Activated CD8-positive, alpha-beta T cell treated with anti-CD3 and anti-CD28 coated beads, Interleukin-2, amount 10 ng/mL, durations not matched to agents 7 days and 5 days (primary cell): ENCODE measurements at places on chromosomes 7 and 10. TPM values are rescaled to one million over a fixed set of nuclear protein-coding genes. Genes with fewer than 3 reads are reported as not detected.

ZCWPW1 gene
- 2.6 TPM for total RNA-seq

PAX4 gene
- not detected for total RNA-seq

CPA5 gene
- total RNA-seq: not detected

IDI2 gene
- not detected for total RNA-seq

KIF11 gene
- total RNA-seq: 87.0 TPM

GRCh38 chr10:107238275-107238674 is 73.8 kb upstream of the SORCS1 start:
- no peak overlapping the region for H3K4me3 ChIP-seq
- H3K36me3 ChIP-seq: no peaks in the 10 kb centered on the region
- no peaks in the 10 kb centered on the region for H3K4me1 ChIP-seq
- H3K27ac ChIP-seq: no peak overlapping the region

GRCh38 chr10:61456095-61456789 is 3.1 kb upstream of the TMEM26 start:
- no peak overlapping the region for H3K27ac ChIP-seq
- peaks cover 26% of the 10 kb centered on the region for H3K27me3 ChIP-seq
- no peak for DNase-seq
- no peaks in the 10 kb centered on the region for H3K36me3 ChIP-seq

DNA sequence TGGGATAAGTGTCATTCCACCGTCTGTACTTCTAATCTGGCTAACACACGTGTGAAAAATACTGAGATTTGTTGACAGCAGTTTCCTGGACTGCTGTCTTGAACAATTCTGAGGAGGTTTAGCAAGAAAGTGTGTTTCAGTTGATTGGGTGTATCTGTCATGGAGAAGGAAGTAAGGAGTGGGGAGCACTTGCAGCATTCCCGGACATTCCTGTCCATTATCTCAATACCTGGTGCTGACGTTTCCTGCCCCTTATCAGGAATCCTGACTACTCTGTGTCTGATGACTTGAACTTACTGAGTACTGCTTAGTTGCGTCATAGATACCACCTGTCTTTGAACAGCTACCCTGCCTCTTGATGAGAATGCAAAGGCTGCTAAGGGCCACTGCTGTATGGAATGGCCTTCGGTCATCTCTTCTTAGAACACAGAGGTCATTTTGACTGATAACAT is 72.0 kb upstream of the VKORC1L1 start:
- H3K36me3 ChIP-seq: peaks cover 7% of the 10 kb centered on the region
- peaks cover 16% of the 10 kb centered on the region for H3K4me1 ChIP-seq
- no peak overlapping the region for H3K27ac ChIP-seq
- no peak for DNase-seq
- no peaks in the 10 kb centered on the region for H3K27me3 ChIP-seq

DNA sequence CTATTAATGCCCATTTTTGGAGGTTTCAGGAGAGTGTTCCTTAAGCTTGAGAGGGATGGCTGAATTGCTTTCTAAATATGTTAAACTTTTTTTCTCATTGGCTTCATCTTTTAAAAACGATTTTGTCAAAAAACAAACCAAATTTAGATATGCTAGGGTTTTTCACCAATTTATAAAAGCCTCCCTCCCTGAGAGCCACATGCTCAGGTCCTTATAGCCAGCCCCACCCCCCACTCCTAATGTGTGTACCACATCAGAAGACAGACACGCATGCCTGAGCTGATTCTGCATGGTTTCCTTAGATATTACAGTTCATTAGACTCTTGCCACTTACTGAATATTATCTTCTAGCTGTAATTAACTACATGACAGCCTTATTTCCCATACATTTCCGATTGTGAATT is 2.0 kb downstream of the CUL1 start:
- peak overlapping the region; percentile 90 for H3K4me3 ChIP-seq
- peaks cover 11% of the 10 kb centered on the region for H3K36me3 ChIP-seq
- peaks cover 59% of the 10 kb centered on the region for H3K4me1 ChIP-seq

GRCh38 chr7:71896535-71896934 is 515.6 kb downstream of the CALN1 start:
- no peaks in the 10 kb centered on the region for H3K27me3 ChIP-seq
- no peak overlapping the region for H3K4me3 ChIP-seq
- H3K27ac ChIP-seq: no peak overlapping the region
- H3K4me1 ChIP-seq: no peaks in the 10 kb centered on the region
- no peak for DNase-seq

DNA sequence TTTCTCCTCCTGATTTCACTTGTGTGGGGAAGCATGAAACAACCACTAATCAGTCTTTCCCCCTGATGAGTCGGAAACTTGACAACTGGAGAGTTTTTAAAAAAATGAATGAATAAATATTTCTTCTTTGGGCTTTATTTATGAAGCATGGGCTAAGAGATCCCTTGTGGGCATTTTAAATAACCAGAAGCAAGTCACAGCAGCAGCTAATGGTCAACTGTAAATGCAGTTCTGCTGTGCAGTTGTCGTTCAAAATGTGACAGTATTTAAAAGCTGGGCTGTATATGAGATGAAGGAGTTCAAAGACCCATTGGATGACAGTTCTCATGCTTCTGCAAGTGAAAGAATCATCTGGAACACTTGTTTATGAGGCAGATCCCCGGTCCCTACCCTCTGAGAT is 54.1 kb downstream of the STEAP1B start:
- peaks cover 12% of the 10 kb centered on the region for H3K4me1 ChIP-seq
- DNase-seq: no peak
- H3K4me3 ChIP-seq: no peak overlapping the region
- no peaks in the 10 kb centered on the region for H3K36me3 ChIP-seq
- H3K27me3 ChIP-seq: peaks cover 16% of the 10 kb centered on the region

DNA sequence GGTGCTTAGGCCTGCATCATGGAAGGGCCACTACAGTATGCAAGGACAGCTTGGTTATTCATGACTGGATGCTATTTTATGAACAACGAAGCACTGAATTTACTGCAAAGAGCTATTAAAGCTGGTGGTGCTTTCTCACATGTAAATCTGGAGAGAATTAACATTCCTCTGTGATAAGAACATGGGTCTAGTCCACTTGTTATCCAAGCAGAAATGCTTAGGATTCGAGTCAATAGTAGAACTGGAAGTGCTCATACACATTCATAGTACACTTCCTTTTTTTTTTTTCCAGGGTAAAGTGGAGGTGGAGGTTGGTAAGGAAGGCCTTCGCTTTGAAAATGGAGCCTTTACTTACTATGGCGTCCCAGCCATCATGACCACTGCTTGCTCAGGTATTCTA is 35.0 kb downstream of the CNNM1 start:
- no peaks in the 10 kb centered on the region for H3K4me1 ChIP-seq
- H3K36me3 ChIP-seq: no peaks in the 10 kb centered on the region
- H3K27me3 ChIP-seq: peaks cover 44% of the 10 kb centered on the region
- no peak overlapping the region for H3K4me3 ChIP-seq

GRCh38 chr7:65731562-65732035 is 141.3 kb upstream of the VKORC1L1 start:
- H3K27me3 ChIP-seq: no peaks in the 10 kb centered on the region
- H3K4me3 ChIP-seq: peak overlapping the region; percentile 23
- no peak overlapping the region for H3K27ac ChIP-seq

DNA sequence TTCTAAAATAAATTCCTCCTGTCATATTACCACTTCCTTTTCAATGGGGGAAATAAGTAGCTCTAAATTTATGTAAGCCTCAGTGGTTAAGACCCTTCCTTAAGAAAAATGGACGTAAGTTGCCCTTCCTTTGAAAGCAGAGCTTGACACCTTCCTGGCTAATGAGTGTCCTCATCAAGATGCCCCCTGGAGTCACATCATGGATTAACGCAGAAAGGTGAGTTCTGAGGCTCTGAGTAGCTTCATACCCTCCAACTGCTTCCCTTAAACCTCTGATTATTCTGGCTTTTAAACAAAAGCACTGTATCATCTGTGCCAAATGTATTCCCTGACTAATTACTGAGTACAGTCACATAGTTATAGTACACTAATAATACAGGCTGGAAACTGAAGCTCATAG is 14.7 kb downstream of the KCTD7 start:
- peaks cover 5% of the 10 kb centered on the region for H3K4me1 ChIP-seq
- H3K27me3 ChIP-seq: no peaks in the 10 kb centered on the region
- peaks cover 62% of the 10 kb centered on the region for H3K36me3 ChIP-seq

GRCh38 chr7:25646726-25647413 is 418.6 kb upstream of the NPVF start:
- no peak overlapping the region for H3K27ac ChIP-seq
- DNase-seq: no peak
- H3K4me1 ChIP-seq: no peaks in the 10 kb centered on the region
- no peaks in the 10 kb centered on the region for H3K27me3 ChIP-seq
- no peaks in the 10 kb centered on the region for H3K36me3 ChIP-seq
